Dermis lymphatic vessel endothelial cell (primary cell): ENCODE measurements at places on chromosomes 11 and 22. TPM values are rescaled to one million over a fixed set of nuclear protein-coding genes. Genes with fewer than 3 reads are reported as not detected.

The CRYBB2 gene
- total RNA-seq: not detected in 2 replicates

The EXPH5 gene
- total RNA-seq: under 0.01 TPM in 2 replicates

The TRIM48 gene
- total RNA-seq: not detected in 2 replicates

The ANKK1 gene
- total RNA-seq: not detected in 2 replicates

The USP28 gene
- total RNA-seq: 23.3 and 32.7 TPM in 2 replicates
